ENCODE measurements at places on chromosomes 12 and 14. TPM values are rescaled to one million over a fixed set of nuclear protein-coding genes. Genes with fewer than 3 reads are reported as not detected.

DNA sequence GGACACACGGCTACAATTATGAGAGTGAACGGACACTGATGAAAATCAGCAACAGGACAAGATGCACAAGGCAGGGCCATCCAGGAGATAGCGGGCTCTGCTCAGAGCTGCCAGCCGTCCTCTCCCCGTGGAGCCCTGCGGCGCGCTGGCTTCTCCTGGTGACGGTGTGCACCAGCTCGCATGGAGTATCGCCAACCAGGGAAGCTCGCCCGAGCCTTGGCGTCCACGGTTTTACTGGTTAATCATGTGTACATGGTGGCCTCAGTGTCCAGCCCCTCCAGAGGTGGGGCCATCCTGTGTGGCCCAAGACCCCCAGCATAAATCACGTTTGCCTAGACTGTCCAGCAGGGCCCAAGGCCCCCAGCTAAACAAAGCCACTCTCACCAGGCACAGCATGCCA, 31.2 kb upstream of the DYNC1H1 start:
- no peaks in the 10 kb centered on the region for H3K4me1 ChIP-seq
- no peaks in the 10 kb centered on the region for H3K36me3 ChIP-seq
- H3K27me3 ChIP-seq, result no peaks in the 10 kb centered on the region
- DNase-seq, result no peak
- H3K27ac ChIP-seq, result no peak overlapping the region

BDKRB2 gene
- total RNA-seq, result 7.9 TPM

- no peaks in the 10 kb centered on the region for H3K4me1 ChIP-seq
- no peaks in the 10 kb centered on the region for H3K27me3 ChIP-seq
- no peak overlapping the region for H3K27ac ChIP-seq
- no peak for DNase-seq
- H3K4me3 ChIP-seq, result no peak overlapping the region
- H3K36me3 ChIP-seq, result no peaks in the 10 kb centered on the region
Measured at GRCh38 chr12:109679501-109680263, 33.9 kb upstream of the FAM222A start.

IRAK3 gene
- 35.9 TPM for total RNA-seq

SIX6 gene
- not detected for total RNA-seq

DNA sequence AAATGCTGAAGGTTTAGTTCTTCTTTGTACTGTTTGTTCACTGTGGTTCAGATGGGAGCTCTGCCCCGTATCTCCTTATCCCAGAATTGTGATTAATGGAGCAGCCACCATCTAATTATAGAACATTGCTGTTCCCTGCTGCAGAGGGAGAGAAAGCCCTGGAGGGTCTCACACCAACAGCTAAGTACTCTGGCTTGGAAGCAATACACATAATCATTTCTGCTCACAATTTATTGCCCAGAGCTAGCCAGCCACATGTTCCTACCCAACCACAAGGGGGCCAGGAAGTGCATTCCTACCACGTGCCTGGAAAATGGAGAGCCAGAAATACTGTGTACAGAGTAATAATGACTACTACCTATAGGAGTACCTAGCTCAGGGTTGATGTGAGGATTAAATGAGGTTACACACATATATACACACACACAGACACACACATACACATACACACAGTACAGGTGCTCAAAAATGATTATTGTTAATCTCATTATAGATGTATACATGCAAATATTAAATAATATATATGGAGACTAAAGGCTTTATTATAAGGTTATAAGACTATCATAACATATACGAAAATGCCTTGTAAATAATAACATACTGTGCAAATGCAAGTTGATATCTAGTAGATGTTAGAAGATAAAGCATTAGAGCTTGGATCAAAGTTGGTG, 22.3 kb downstream of the MSRB3 start:
- no peak for DNase-seq
- no peak overlapping the region for H3K4me3 ChIP-seq
- no peaks in the 10 kb centered on the region for H3K36me3 ChIP-seq
- no peaks in the 10 kb centered on the region for H3K4me1 ChIP-seq
- H3K27me3 ChIP-seq, result no peaks in the 10 kb centered on the region

SPPL3 gene
- total RNA-seq, result 20.4 TPM

WNT1 gene
- not detected for total RNA-seq

Measured in ascending aorta (tissue), 2 donors.